Stimulated activated CD4-positive, alpha-beta T cell treated with anti-CD3 and anti-CD28 coated beads, Interleukin-1b, Interleukin-23, amount 100 ng/mL, for 1 hour (primary cell): ENCODE measurements at places on chromosomes 7 and 10.

- DNase-seq = no peak
Measured at GRCh38 chr10:6988654-6989053, 408.6 kb upstream of the PRKCQ start.

GRCh38 chr10:27197980-27198620 is 42.5 kb downstream of the ACBD5 start:
- no peak for DNase-seq

GRCh38 chr7:126804604-126805003 is 448.1 kb downstream of the GRM8 start:
- no peak for DNase-seq

DNA sequence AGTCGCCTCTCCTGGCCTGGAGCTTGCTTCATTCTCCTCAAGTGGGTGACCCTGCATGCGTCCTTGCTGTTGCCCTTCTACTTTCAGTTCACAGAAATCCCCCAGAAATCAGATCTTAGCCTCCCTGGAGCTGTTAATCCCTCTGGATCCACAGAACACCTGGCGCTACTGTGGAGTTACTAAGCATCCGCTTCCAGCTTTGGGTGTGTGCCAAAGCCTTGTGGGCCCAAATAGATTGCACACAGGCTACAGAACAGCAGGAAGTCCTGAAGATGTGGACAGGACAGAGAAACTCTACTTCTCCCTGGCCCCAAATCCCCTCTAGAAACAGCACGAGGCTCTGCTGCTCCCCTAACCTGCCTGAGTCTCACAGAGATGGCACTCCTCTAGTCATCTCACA is 36.6 kb upstream of the PDLIM1 start:
- no peak for DNase-seq

GRCh38 chr7:102415685-102416225 is 17.6 kb upstream of the ORAI2 start:
- no peak for DNase-seq

- DNase-seq = no peak
Measured at GRCh38 chr7:2825559-2826227, 18.4 kb downstream of the GNA12 start.

GRCh38 chr7:73870041-73870492 is 9.1 kb downstream of the TMEM270 start:
- no peak for DNase-seq

GRCh38 chr10:91360461-91360860 is 49.7 kb upstream of the HECTD2 start:
- DNase-seq = no peak

- DNase-seq = no peak
Measured at GRCh38 chr10:49000437-49001398, 61.1 kb upstream of the LRRC18 start.

GRCh38 chr10:57982091-57982490 is 285.6 kb downstream of the IPMK start:
- no peak for DNase-seq

DNA sequence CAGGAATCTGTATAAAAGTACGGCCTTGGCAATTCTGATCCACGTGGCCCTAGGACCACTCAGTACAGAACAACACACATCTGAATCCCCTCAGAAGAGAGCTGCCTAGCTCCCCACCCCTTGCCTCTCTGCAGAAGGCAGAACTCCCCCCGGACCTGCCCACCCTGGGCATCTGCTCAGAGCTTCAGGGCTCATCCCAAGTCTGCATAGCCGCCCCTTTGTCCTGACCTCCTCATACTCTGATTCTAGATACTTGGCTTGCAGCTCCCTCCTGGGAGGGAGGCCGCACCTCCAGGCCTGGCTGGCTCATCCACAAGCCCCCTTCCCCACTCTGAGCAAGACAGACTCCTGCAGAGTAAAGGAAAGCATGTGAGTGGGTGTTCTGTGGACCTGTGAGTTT is 49.6 kb downstream of the GRID1 start:
- no peak for DNase-seq

DNA sequence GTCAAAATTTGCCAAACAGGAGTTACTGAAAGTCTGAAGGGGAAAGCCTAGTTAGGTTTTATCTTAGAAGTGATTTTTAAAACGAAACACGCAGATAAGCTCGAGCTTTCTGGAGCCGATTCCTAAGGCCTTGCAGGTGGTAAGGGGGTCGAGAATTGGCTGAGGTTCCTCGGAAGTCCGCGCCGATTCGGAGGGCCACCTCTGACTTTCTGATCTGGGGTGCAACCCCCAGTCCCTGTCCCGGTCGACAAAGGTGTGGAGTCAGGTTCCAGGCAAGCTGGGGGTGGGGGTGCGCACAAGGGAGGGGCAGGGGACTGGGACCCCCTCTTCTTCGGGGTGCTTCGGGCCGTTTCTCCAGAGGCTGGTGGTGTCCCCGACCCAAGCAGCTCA is 701 bp upstream of the CUL1 start:
- no peak for DNase-seq

DNA sequence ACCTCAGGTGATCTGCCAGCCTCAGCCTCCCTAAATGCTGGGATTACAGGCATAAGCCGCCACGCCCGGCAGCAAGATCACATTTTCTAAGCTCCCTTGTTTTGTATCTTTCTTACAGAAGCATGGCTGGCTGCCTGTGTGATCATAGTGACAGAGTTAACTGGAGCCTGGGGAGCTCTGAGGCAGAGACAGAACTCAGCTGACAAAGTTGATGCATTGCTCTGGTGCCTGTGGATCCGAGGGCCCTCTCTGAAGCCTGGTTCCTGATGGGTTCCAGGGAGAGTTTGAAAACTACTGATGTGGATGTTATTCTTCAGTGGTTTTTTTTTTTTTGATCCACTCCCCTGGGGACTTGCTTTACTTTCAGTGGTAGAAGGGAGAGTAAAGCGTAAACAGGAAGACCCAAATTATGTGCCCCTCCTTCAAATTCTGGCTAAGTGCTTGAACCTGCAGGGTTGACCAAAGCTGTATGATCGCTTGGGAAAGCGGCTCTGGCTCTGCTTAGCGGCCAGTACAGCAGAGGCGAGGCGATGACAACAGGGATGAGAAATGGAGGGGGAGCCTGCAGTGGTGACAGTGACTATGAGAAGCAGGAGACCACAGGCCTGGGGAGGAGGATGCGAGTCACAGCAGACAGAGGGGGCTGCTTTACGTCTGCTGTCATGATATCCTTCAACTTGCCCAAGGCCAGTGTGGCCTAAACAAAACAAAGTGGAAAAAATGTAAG is 6.8 kb upstream of the EFCAB10 start:
- no peak for DNase-seq

GRCh38 chr7:128924707-128925588 is 12.8 kb upstream of the IRF5 start:
- DNase-seq = no peak

DNA sequence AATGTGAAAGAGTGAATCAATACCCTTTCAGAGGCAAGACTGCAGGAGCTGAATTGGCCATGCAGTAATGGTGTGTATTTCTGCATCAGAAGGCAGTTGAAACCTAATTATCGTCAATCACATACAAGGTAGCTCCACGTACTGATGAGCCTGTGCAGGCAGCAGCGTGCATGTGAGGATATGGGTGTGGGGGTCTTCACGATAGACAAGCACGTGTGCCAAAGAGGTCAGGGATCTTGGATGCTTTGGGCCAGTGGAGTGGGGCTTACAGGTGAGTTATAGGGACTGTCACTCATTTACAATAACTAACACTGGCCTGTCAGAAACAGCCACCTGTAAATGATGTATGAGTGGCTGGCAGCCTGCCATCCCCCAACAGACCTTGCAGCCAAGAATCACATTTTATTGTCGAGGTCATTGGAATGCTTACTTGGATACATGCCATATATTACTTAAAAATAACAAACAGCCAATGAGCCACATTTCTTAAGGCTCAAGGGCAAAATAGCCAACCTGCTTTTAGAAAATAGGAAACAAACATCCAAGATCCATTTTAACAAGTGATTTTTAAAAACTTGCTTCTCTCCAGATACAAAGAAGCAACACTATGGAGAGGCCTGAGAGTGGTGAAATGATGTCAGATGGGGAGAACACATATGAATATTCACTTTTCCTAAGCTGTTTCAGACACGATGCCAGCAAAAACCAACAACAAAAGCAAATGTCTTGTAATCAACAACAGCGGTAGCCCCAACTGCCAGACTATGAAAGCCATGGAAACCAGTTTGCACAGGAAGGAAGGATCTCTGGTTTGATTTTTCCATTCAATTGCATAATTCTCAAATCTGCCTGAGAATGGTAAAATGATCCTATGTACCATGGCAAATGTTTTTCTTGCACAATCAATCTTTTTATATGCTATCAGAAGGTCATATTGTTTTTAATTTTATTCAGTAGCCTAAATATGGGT is 210.7 kb downstream of the SKAP2 start:
- DNase-seq = no peak

GRCh38 chr7:143886826-143887477 is 15.0 kb downstream of the TCAF1 start:
- no peak for DNase-seq

GRCh38 chr10:127576051-127576450 is 26.9 kb downstream of the NPS start:
- no peak for DNase-seq
